ENCODE measurements at places on chromosomes 12 and 14. TPM values are rescaled to one million over a fixed set of nuclear protein-coding genes. Genes with fewer than 3 reads are reported as not detected.

FOXG1 gene
- 0.15 TPM for total RNA-seq

SLC10A1 gene
- not detected for total RNA-seq

KDM2B gene
- 34.1 TPM for total RNA-seq

RNASE4 gene
- 12.1 TPM for total RNA-seq

HCAR3 gene
- not detected for total RNA-seq

NAP1L1 gene
- 404 TPM for total RNA-seq

NINJ2 gene
- total RNA-seq = 0.17 TPM

KLRB1 gene
- total RNA-seq = not detected

CACNA1C gene
- total RNA-seq = 0.74 TPM

PAPLN gene
- total RNA-seq = 6.5 TPM

ZNF10 gene
- total RNA-seq = 2.1 TPM

ZBTB39 gene
- total RNA-seq = 3.4 TPM

GPR65 gene
- total RNA-seq = under 0.01 TPM

SLC7A7 gene
- 1.5 TPM for total RNA-seq

STXBP6 gene
- total RNA-seq = 15.8 TPM

ARID4A gene
- total RNA-seq = 2.0 TPM

CNTN1 gene
- under 0.01 TPM for total RNA-seq

TPH2 gene
- total RNA-seq = not detected

ASB2 gene
- 0.15 TPM for total RNA-seq

CMA1 gene
- total RNA-seq = not detected

MANSC4 gene
- total RNA-seq = not detected

CLEC4C gene
- not detected for total RNA-seq

CIDEB gene
- 1.3 TPM for total RNA-seq

TAC3 gene
- total RNA-seq = 0.34 TPM

SPIC gene
- not detected for total RNA-seq

PLD4 gene
- not detected for total RNA-seq

PLEKHD1 gene
- total RNA-seq = not detected

LETMD1 gene
- 24.7 TPM for total RNA-seq

PRB2 gene
- total RNA-seq = not detected

TROAP gene
- total RNA-seq = 40.1 TPM

CD9 gene
- 166 TPM for total RNA-seq

KLRK1 gene
- not detected for total RNA-seq

LEMD3 gene
- total RNA-seq = 9.7 TPM

PITPNM2 gene
- total RNA-seq = 5.1 TPM

CLEC12A gene
- total RNA-seq = not detected

TMEM179 gene
- not detected for total RNA-seq

SOX5 gene
- 2.4 TPM for total RNA-seq

SCNN1A gene
- total RNA-seq = 0.67 TPM

DAO gene
- total RNA-seq = not detected

PTCSC3 gene
- total RNA-seq = not detected

CLEC1B gene
- not detected for total RNA-seq

RND1 gene
- total RNA-seq = not detected

SLC17A8 gene
- total RNA-seq = not detected

AICDA gene
- total RNA-seq = not detected

WDHD1 gene
- 14.8 TPM for total RNA-seq

IL26 gene
- total RNA-seq = not detected

B4GALNT3 gene
- under 0.01 TPM for total RNA-seq

OVCH1 gene
- total RNA-seq = not detected

KRT78 gene
- not detected for total RNA-seq

CCDC38 gene
- not detected for total RNA-seq

RNF212B gene
- total RNA-seq = not detected

SLC2A3 gene
- total RNA-seq = 22.4 TPM

NOXRED1 gene
- total RNA-seq = not detected
